ENCODE measurements at places on chromosomes 13 and 19.

GRCh38 chr19:55146705-55147273 is 2.2 kb downstream of the TNNT1 start:
- DNase-seq: no peak

DNA sequence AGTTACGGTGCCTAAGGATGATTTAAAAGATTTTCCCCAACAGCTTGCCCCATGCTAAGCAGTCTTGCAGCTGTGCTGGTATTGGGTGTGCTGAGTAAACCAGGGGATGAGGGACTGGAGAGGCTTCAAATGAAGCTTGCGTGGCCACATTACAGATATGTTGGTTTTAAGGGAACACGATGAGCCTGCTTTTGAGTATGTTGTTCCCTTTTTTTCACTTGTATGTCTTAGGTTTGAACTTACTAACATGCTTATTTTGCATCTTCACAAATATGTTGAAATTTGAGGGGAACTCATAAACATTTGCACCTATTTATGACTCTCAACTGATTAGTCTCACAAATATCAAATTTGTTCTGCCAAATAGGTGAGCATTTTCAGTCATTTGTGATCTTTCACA is 2.0 kb upstream of the IL17D start:
- DNase-seq: no peak

DNA sequence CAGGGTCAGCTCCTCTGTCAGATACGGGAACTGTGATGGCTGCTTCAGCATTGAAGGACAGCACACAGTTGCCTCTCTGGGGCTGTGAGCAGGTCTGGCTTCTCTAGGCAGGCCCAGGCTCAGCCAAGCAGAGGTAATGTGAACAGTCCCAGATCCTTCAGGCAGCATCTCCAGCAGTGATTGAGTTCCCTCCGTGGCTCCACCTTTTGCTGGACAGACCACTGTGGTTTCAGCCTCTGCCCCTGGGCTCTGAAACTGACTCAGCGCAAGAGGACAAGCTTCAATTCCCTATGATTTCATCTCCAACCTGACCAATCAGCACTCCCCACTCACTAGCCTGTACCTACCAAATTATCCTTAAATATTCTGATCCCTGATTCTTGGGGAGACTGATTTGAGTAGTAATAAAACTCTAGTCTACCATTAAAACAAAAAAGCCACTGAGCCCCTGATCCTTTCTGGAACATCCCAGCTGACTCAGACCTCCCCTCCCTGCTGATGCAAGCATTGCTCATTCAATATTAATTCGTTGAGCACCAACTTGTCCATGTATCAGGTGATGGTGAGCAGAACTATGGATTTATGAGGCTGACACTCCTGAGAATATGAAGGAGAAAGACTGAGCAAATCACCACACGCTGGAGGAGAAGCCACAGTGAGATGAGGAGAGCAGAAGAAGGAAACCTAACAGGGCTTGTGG is 16.7 kb downstream of the GSX1 start:
- no peak for DNase-seq

DNA sequence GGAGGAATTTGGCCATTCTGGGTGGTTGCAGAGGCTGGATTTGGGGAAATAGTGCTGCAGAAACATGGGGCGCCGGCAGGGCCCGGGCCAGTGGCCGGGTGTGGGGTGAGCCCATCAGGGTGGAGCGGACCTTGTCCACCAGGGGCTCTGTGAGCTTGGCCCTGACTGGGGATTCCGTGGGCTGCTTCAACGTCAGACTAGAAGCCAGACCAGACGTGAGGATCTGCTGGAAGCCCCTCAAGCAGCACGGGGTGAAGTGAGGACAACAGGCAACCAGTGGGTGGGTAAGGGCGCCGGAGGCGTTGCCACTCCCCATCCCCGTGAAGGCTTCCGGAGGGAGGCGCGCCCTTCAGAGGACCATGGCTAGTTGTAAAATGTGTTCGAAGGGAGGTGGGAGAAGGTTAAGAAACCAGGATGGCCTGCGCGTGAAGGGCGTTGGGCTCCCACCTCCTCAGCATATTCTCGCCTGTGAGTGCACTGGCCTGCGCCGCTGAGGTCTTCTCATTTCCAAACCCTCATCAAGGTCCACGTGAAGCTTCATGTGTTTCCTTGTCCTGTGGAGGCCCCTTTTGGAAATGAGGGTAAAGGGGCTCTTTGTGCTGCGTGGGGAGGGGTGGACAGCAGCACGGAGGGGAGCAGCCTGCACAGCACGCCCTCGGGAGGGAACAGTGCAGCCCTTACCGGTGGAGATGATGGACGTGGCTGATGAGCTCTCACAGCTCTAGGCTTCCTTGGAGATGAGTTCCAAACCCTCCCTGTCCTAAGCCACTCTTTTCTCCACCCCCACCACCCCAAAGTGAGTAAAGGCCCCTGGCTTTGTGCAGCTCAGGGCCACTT is 8.3 kb downstream of the TEX29 start:
- no peak for DNase-seq

DNA sequence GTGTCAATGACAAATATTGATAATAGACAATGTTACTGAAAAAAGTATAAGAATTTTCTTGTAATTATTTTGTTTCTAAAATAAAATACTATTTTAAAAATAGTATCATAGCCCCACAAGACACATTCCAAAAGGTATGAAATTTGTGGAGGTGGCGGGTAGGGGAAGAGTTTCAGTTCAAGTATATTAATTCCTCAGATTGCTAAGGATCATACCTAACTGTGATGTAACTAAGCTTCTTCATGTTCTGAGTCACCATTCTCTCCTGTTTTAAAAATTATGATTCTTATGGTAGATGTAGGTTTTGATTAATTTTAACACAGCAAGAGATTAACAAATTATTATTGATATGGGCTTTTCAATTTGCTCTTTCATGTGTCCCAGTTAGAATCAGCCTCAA is 61.3 kb downstream of the MYO16 start:
- no peak for DNase-seq

DNA sequence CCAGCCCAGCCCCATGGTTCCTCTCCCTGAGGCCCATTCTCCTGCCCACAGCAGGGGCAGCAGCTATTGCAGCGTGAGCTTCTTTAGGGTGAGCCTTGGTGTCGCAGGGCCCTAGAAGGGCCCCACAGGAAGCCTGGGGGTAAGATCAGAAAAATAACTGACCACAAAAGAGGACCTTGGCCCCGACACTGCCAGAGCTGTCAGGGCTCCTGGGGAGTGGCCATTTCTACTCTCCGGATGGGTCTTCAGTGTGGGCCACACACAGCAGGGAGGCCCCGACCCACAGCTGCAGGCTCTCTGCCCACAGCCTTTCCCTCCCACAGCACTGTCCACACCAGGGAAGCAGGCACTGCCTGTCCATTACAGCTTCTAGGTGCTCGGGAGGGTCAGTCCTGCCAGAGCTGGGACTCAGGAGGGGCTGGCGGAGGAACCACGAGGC is 3.5 kb upstream of the SIGLEC8 start:
- DNase-seq: no peak

GRCh38 chr19:6091771-6092291 is 18.5 kb downstream of the RFX2 start:
- no peak for DNase-seq

GRCh38 chr19:48608798-48609263 is 2.3 kb downstream of the SPACA4 start:
- no peak for DNase-seq
